ENCODE measurements at places on chromosomes 2 and 18.

GRCh38 chr2:227368574-227368973 lies 10.5 kb downstream of the TM4SF20 start:
- DNase-seq, result no peak

- no peak for DNase-seq
These were observed 58.8 kb downstream of the MAP4K4 start for GRCh38 chr2:101756266-101756665.

DNA sequence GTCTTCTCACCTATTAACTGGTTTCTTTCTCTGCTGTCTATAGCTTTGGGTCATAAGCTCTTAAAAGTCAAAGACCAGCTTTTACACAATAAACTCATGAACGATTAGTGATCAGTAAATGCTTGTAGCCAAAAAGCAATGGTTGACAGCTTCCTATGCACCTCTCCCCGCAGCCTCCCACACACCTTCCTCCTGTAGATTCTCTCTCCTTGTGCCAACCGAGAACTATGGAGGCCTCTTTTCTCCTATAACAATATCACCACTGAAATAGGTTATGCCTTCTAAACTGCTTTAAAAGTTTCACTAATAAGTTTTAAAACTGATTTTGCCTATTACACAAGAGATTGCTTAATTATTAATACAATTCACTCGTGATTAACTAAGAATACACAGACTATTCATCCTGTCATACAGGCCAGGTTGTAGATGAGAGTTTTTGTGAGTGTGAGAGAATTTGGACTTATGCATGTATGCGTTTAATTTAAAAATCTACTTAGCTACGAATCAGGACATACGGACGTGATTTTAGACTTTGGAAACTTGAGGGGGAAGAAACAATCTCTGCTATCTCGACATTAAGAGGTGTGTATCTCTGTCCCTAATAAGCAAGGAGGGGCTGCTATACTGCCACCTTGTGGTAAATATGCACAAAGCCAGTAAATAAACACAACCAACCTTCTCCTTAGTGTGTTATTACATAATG lies 229.1 kb upstream of the RBBP8 start:
- peak; percentile 6 for DNase-seq

DNA sequence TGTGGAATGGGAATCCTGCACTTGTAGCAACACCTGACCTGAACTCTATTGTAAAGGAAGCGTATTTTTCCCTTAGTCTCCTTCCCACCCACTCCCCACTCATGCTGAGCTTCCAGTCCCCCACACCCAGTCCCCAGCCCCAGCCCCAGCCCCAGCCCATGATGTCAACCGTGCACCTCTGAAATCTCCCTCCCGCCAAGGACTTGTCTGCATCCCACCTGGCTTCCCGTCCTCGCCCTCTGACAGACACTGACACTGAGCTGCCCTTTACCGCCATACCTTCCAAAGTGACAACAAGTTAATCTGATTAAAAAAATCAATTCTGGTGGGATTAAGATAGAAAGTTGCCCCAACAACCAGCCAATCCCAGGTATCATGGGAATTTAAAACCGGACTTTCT lies 213.6 kb upstream of the CELF4 start:
- DNase-seq, result no peak

DNA sequence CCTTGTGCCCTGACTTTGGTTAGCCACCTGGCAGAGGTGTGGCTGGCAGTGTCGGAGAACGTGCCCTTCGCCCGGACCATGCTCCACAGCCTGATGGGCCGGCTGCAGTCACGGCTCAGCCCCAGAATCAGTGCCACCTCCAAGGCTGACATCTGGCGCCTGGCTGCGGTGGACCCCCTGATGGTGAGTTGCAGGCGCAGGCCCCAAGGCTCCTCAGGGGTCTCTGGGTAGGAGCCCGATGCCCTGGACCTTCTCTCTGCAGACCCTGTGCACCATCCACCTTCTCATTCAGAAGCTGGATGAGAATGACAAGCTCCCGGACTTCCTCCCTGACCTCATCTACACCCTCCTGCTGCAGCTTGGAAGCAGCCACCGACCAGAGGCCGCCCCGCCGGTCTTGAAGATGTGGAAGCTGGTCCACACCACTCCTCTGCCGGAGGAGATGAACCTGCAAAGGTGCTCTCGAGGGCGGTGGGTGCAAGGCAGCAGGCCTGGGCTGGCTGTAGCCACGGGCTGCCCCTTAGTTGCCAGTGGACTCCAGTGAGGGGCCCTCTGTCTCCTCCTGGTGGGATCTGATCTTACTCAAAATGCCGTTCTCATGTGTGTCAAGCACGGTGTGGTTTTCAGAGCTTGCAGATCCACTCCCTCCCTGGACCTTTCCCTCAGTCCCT lies 32.1 kb downstream of the HJURP start:
- DNase-seq, result no peak

- peak; percentile 13 for DNase-seq
These were observed 47.0 kb upstream of the TGIF1 start for GRCh38 chr18:3402982-3403451.

DNA sequence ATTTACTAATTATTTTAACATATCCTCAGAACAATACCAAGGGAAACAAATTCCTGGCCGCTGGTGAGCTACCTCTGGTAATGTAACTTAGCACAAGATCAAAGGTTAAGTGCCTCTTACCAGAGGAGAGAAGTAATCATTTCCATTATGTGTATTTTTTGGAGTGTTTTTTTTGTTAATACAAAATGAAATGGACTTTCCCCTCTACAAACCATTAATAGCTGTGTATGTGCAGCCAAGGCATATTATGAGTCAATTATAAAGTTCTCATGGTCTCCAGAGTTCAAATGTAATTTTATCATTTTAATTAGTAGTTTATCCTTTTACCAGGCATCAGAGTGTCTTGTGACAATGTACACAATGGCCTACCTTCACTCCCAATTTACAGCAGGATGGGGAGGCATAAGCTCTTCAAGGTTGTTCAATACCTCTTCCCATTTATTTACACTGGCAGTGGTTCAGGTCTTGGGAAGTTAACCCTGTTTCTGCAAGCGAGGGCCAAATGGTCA lies 242.2 kb downstream of the TGIF1 start:
- no peak for DNase-seq

- no peak for DNase-seq
These were observed 30.7 kb downstream of the AMER3 start for GRCh38 chr2:130786076-130786475.

GRCh38 chr2:237143118-237143517 lies 57.4 kb downstream of the COPS8 start:
- no peak for DNase-seq

- no peak for DNase-seq
These were observed 93.0 kb downstream of the SETBP1 start for GRCh38 chr18:44773640-44774155.

DNA sequence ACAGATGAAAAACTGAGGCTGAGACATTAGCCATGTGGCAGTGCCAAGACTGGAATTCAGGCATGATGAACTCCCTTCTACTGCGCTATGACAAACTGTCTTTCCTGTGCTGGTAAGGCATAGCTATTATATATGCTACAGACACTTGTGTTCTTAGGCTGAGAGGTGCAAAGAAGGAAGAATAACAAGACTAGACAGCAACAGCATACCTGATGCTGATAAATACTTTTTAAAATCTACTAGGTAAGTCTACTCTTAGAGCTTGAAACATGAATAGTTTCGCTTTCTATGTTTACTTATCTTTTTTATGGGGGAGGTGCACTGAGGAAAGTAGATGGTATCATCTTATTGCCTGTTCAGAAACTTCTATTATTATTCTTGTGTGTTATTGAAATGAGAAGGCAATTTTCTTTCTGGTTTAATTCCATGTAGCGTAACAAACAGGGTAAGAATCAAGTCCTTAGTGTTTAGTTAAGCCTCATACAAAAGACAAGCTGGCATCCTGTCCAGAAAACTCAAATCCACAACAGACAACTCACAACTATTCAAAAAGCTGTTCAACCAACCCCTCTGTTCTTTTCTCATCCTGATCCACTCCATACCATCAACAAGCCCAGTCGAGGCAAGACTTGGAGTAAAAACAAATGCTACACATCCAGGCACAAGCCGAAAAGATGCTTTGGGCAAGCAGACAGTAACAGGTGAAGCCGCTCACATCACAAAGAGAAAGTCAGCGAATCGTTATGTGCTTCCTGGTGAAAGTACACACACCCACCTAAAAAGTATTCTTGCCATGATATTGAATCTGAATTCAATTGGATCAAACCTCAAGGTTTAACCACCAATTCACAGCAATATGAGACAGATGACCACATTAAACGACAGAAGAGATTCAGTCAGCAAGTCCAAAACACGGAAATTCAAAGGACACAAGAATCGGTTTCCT lies 1.5 kb downstream of the TTC32 start:
- DNase-seq, result peak; percentile 32

GRCh38 chr2:100900156-100900795 lies 80.3 kb downstream of the NPAS2 start:
- DNase-seq, result no peak

- peak; percentile 80 for DNase-seq
These were observed 725 bp downstream of the FBXO48 start for GRCh38 chr2:68466361-68466777.

DNA sequence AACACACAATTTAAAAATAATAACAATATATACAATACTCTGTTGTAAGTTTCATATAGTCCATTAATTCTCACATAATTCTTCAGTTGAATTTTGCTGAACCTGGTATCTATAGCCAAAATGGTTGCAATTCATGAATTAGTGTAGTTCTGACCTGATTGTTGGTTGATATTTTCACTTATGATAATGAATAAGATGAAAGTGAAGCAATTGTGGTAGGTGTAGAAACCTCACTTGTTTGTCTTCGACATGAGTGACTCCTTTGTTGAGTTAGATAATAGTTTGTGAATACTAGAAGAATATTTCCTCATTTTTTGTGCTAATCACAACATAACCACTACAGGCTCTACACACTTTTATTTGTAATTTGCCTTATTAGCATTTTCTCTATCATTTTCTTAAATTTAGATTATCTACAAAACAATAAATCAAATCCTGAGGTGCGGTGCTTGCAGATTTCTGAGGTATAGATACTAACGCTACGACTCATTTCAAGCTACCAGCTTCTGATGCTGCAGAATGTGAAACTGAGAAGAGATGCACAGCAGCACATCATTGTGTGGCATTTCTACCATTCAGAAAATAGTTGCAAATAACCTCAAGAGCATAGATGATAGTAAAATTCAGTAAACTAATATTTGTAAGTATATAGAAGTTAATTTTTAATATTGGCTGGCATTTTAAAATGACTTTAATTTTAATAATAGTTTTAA lies 117.9 kb downstream of the KCNH7 start:
- no peak for DNase-seq
